Non-pigmented ciliary epithelial cell (primary cell): ENCODE measurements at places on chromosomes 16 and 17.

DNA sequence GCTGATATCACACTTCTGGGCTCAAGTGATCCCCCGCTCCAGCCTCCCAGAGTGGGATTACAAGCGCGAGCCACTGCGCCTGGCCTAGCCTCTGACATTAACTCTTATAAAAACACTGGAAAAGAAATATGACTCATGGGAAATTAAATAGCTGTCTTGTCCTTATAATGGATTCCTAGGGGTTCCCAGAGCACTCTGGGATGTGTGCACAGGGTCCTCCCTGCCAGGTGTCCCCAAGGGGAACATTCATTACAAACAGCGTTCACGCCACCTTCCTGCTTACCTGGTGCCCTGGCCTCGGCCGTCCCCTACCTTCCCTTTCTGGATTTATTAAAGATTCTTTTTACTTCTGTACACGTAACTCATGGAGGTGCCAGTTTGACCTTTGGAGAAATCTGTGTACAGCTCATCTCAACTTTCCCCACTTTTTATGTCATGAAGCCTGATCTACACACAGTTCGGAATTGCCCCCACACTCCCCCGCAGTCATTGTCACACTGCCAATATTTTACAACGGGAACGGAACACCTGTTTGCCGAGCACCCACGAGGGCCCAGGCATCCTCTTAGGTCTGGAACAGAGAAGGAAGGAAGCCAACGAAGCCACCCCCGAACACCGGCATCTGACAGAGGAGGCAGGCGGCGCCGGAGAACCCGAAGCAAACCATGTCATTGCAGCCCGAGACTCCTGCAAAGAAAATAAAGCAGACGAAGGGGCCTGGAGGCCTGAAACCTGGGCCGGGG, 39.7 kb upstream of the MEAK7 start:
- no peak for DNase-seq

- DNase-seq, result no peak
These were observed 116.0 kb downstream of the SNX29 start for GRCh38 chr16:12092544-12092921.

- DNase-seq, result no peak
These were observed 60.4 kb upstream of the IRX6 start for GRCh38 chr16:55263271-55264250.

DNA sequence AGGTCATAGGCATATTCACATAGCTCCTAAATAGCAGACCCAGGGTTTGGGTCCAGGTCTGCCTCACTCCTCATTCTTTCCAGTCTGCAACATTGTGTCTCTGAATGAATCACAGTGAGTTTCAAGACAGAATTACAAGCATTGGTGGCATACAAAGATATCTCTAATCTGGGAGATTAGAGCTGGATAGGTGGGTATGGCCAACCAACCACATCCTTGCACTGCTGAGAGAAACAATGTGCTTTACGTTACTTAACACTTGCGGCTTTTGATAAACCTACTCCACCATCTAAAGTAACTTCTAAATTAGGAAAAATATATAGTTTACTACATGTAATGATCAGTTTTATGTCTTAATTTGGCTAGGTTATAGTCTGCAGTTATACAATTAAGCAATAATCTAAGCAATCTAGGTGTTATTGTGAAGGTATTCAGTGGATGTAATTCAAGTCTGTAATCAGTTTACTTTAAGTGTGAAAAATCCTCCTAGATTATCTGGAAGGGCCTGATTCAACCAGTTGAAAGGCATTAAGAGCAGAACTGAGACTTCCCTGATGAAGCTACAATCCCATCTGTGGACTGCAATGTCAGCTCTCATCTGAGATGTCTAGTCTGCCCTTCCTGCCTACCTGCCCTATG, 26.7 kb downstream of the CDH11 start:
- DNase-seq, result no peak

GRCh38 chr17:36144014-36144413, 32.4 kb downstream of the TBC1D3B start:
- DNase-seq, result no peak

DNA sequence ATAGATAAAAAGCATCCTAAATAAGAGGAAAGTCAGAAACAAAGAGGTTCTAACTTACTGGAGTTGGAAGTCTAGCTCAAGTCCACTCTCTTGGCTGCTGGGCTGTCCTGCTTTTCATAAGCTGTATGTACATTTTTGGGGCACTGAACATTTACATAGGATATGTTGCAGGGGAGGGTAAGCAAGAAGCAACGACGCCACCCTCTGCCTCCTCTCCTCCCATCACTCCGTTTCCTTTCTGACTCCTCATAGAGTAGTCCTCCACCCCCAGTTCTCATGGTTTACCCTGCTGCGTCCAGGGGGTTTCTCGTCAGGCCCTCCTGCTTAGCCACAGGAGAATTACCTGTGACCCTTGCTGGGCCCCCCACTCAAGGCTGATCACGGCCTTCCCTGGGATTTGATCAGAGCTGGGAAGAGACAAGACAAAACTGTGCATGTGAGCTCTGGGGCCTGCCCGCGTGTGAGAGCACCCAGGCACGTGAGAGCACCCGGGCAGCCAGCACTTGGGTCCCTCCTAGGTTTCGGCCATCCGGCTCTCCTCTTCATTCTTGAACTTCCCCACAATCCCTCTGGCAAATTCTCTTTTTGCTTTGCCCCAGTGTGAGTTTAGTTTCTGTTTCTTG, 37.1 kb downstream of the TMEM11 start:
- DNase-seq, result no peak

DNA sequence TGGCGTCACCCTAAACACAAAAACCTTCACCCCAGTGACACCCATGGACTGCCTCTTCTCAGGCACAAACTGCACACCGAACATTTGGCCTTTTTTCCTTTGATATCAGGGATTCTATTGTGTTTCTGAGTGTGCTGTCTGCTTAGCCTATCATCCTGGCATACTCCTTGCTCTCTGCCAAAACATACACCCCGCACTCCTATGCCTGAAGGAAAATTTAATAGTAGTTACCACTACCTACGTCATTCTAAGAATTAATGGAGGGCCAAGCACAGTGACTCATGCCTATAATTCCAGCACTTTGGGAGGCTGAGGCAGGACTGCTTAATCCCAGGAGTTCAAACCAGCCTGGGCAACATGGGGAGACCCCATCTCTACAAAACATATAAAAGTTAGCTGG, 19.9 kb upstream of the SLFN13 start:
- no peak for DNase-seq

DNA sequence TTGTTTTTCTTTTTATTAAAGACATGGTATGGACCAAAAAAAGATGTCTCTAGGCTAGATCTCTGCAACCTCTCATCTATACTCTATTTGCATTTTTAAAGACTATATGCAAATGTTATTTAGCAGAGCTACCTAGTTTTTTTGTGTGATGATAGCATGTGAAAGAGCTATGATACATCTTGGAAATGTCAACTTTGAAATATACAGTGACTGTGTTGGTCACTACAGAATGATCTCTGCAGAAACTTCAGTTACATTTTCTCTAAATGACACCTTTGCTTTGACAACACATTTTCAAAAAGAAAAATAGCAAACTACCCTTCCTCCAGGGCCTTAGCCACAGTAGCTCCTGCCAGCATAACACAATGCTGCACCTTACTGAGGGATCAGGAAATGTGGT, 86.6 kb downstream of the PRKCB start:
- no peak for DNase-seq

- DNase-seq, result no peak
These were observed 18.2 kb downstream of the MPP3 start for GRCh38 chr17:43814714-43815113.

GRCh38 chr16:4529085-4530060, 9.2 kb downstream of the CDIP1 start:
- peak; percentile 38 for DNase-seq

- DNase-seq, result no peak
These were observed 39.4 kb downstream of the SYCE1L start for GRCh38 chr16:77238593-77238992.

- DNase-seq, result no peak
These were observed 50.0 kb upstream of the IRX6 start for GRCh38 chr16:55273959-55274358.

- no peak for DNase-seq
These were observed at the start of gene TVP23A for GRCh38 chr16:10817963-10818941. TVP23A (minus strand) TSS chr16:10818794; CDS start chr16:10818493, 301 bp downstream.

GRCh38 chr16:588639-588888, 1.3 kb upstream of the RAB40C start:
- DNase-seq, result peak; percentile 41

DNA sequence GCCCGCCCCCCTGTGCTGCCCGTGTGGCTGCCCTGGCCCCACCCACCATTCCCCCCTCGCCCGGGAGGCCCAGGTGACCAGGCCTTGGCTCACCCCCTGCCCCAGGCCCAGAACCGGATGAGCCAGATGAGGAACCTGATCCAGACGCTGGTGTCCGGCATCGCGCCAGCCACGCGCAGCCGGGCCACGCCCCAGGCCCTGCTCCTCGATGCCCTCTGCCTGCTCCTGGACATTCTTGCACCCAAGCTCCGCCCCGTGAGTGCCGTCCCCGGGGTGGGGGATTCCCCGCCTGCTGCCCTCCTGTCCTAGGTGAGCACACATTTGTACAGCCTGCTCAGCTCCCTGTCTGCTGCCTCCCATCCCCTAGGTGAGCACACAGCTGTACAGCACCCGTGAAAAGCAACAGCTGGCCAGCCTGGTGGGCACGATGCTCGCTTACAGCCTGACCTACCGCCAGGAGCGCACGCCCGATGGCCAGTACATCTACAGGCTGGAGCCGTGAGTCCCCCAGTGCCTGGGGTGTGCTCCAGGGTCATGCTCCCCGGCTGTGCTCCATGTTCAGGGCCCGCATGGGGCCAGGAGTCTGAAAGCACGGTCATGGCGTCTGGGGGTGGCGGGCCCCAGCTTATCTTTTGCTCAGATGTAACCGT, 4.8 kb downstream of the GNG13 start:
- DNase-seq, result no peak

GRCh38 chr17:46968896-46969295, 10.2 kb downstream of the RPRML start:
- no peak for DNase-seq

- no peak for DNase-seq
These were observed 39.7 kb upstream of the IRX3 start for GRCh38 chr16:54326266-54326662.

GRCh38 chr17:79839356-79840268, at the start of gene CBX4:
CBX4 (minus strand) TSS chr17:79839440; CDS start chr17:79839251, 189 bp downstream.
- DNase-seq, result no peak

- no peak for DNase-seq
These were observed 41.2 kb downstream of the EMP2 start for GRCh38 chr16:10539236-10539635.

DNA sequence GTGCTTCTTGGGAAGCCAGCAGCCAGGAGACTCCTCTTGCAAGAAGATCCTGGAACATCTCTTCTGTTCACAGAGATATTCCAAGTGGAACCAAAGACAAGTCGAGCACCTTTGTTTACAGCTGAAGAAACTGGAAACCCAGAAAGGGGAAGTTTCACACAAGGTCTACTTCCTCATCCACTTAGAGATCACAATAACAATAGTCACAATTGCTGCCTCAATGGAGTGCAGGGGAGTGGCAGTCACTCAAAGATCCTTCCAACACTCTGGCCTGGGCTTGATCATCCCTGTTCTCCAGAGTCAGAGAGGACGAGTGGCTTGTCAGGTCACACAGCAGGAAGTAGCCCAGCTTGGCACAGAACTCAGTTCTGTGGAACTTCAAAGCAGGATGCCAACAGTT, 46.9 kb upstream of the SIAH1 start:
- no peak for DNase-seq

GRCh38 chr16:57278494-57278893, 6.0 kb downstream of the PLLP start:
- DNase-seq, result no peak

DNA sequence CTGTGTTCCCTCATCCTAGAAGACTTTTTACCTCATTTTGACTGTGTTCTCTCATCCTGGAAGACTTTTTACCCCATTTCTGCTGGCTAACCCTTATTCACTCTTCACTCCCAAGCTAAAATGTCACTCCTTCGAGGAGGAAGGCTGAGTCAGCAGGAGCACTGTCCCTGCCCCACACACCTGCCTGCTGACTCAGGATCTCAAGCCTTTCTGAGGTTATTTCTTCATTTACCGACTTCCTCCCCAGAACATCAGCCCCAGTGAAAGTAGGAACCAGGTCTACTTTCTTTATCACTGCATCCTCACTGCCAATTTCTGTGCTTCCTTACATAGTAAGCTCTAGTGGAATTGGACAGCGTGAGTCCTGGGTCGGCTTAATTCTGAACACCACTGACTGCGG, 220.6 kb downstream of the HS3ST4 start:
- DNase-seq, result no peak

DNA sequence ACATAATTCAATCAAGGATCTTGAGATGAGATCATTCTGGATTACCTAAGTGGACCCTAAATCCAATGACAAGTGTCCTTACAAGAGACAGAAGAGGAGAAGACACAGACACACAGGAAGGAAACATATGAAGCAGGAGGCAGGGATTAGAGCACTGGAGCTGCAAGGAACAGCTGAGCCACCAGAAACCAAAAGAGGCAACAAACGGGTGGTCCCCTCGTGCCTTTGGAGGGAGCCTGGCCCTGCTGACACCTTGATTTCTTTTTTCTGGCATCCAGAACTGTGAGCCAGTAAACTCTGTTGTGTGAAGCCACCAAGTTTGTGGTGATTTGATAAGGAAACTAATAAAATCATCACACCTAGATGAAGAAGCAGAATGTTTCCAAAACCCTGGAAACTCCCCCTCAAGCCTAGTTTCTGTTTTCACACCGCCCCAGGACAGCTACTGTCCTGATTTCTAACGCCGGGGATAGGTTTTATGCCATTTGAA, 115.2 kb downstream of the PITPNC1 start:
- DNase-seq, result no peak

GRCh38 chr17:49434821-49435670, 20.4 kb upstream of the PHB1 start:
- DNase-seq, result no peak

GRCh38 chr16:68473358-68474070, 25.2 kb upstream of the SMPD3 start:
- DNase-seq, result no peak

GRCh38 chr17:82598256-82599119, 49.8 kb downstream of the WDR45B start:
- DNase-seq, result peak; percentile 22

DNA sequence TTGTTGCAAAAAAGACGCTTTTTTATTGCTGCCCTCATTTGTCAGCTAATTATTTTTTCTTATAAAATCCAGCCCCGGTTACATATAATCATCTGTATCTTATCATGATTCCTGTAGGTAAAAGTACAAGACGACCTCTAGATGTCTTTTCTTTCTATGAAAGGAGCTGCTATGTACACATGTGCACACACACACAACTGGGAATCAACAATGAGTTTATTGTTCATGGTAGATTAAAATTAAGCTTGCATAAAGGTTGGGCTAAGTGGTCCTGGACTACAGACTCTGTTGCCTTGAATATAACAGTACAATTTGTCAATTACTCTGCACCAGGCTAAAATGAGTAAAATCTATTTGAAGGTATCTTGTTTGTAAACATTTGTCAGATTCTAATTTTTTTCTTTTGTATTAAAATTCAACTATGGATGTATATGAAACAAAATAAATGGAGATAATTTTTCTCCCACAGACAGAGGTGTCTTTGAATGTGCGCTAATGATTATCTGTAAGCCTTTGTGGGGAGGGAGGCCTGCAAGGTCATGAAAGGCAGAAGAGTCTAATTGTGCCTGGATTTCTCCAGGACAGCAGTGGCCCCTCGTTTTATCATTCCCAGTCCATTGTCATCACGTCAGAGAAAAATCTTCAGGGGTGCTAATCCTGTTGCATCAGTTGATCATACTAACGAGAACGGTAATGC, 13.4 kb downstream of the C17orf58 start:
- no peak for DNase-seq

- DNase-seq, result no peak
These were observed 37.4 kb upstream of the EMP2 start for GRCh38 chr16:10617662-10618420.

GRCh38 chr17:8823279-8823678, 24.1 kb upstream of the MFSD6L start:
- DNase-seq, result no peak
